ENCODE measurements at places on chromosomes 7 and 10.

DNA sequence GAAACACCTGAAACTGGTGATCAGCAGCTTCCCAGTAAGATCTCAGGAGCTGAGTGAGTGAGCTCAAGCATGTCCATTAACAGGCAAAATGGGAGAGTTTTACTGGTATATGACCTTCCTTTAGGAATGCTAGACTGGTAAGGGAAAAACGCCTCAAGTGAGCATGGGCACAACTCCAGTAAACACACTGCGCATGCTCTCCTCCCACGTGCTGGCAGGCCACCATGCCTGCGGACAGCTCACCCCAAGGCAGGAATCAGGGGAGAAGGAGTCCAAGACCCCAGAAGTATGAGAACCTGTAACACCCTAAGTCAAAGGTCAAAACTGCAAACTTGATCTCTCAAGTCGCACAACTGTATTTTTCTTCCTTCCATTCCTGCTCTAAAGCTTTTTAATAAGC lies 128.3 kb downstream of the CD36 start:
- no peak for DNase-seq

GRCh38 chr10:132253092-132253687 lies 54.6 kb downstream of the STK32C start:
- no peak for DNase-seq

- no peak for DNase-seq
These were observed 90.9 kb downstream of the DIP2C start for GRCh38 chr10:598415-599170.

GRCh38 chr10:60964257-60965235 lies 20.6 kb upstream of the RHOBTB1 start:
- peak; percentile 54 for DNase-seq
